ENCODE measurements at places on chromosomes 2 and 18. TPM values are rescaled to one million over a fixed set of nuclear protein-coding genes. Genes with fewer than 3 reads are reported as not detected.

DNA sequence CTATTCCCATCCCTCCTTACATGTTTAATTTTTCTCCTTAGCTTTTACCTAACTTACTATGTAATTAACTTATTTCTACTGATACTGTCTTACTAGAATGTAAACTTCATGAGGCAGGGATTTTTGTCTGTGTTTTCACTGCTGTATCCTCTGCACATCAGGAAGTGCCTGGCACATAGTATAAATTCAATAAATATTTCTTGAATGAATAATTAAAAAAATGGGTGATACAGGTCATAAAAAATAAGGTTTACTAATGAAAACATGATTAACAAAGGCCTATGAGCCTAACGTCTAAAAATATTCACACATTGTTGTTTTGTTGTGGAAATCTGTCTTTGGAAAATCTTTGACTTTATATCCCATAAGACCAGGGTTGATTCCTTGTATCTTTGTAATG is 4.5 kb downstream of the RBKS start:
- no peak for DNase-seq

Gene FOXD4L1
- total RNA-seq, result 0.17 TPM

DNA sequence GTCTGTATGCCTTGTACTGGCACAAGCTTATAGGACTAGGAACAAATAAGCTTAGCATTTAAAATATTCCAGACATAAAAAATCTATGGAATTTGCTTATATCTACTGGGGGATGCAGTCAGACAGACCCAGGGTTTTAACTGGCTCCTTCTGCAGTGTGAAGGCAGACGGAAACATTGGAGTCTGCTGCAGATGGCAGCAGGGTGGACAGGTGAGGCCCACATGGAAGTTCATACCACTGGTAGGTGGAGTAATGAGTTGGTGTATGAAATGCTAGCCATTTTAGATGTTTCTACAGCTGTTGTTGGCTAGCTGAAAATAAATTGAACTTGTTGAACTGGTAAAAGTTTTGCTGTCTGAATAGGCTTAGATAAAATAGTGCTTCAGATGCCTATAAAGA is 17.7 kb downstream of the SPTBN1 start:
- DNase-seq, result no peak

GRCh38 chr2:231887756-231888155 is 38.4 kb downstream of the NPPC start:
- no peak for DNase-seq

- no peak for DNase-seq
Observed at GRCh38 chr2:76193089-76193488, 482.4 kb upstream of the GCFC2 start.

Gene EIF2B4
- 44.2 TPM for total RNA-seq

- DNase-seq, result peak; percentile 2
Observed at GRCh38 chr2:119367472-119368099, 809 bp downstream of the DBI start.

- no peak for DNase-seq
Observed at GRCh38 chr2:61055557-61055956, 10.1 kb upstream of the SANBR start.

- DNase-seq, result no peak
Observed at GRCh38 chr18:393574-393957, 106.9 kb downstream of the COLEC12 start.

GRCh38 chr2:178592655-178593054 is 112.4 kb downstream of the PLEKHA3 start:
- DNase-seq, result no peak

DNA sequence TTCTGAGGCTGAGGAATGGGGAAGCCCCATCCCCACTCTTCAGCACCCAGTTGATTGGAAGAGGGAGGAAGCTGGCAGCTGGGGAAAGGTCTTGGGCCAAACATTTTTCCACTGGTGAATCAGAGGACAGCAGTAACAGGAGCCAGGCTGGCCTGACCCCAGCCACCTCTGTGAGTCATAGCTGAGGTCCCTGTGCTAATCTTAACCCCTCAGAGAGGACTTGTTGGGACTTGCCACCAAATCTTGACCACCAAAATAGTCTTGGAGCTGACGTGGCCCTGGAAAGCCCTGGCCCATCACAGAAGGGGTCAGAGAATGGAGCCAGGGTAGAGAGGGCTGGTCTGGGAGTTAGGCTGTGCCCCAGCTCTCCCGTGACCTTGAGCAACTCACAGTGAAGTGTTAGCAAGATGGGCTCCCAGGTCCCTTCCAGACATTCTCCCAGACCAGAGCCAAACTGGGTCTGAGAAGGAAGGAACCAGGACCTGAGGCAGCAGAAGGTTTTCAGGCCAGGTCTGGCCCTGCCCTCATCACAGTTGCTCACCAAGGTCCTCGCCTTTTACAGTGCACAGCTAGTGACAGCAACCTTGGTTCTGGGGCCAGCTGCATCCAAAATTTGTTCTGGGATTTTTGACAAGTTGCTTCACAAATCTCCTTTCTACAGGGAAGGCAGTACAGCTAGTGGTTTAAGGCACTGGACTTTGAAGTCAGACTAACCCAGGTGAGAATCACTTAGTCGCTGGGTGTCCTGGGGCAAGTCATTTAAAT is 266.6 kb downstream of the CYP26B1 start:
- peak; percentile 62 for DNase-seq

- DNase-seq, result no peak
Observed at GRCh38 chr2:113677330-113677729, 50.3 kb downstream of the RABL2A start.

Gene CCDC68
- 0.07 TPM for total RNA-seq

DNA sequence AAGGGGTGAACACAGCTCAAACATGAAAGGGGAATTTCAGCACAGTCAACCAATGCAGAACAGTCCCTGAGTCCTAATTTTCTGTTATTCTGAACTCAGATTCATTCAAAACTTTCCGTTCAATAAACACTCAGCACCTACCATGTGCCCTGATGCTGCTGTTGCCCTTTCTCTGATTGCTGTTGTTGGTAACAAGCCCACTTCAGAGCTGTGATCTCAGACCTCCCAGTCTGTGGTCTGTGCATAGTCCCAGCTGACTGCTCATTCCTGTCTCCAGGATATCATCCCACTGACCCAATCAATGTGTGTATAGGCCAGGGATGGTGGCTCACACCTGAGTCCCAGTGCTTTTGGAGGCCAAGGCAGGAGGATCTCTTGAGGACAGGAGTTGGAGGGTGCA is 82.7 kb upstream of the SLC35G4 start:
- DNase-seq, result no peak

Gene C1GALT1C1L
- total RNA-seq, result not detected

GRCh38 chr2:118668431-118669424 is 178.7 kb downstream of the EN1 start:
- DNase-seq, result peak; percentile 96

Gene RRM2
- total RNA-seq, result 161 TPM

- DNase-seq, result no peak
Observed at GRCh38 chr2:30181176-30181575, 34.4 kb downstream of the YPEL5 start.

DNA sequence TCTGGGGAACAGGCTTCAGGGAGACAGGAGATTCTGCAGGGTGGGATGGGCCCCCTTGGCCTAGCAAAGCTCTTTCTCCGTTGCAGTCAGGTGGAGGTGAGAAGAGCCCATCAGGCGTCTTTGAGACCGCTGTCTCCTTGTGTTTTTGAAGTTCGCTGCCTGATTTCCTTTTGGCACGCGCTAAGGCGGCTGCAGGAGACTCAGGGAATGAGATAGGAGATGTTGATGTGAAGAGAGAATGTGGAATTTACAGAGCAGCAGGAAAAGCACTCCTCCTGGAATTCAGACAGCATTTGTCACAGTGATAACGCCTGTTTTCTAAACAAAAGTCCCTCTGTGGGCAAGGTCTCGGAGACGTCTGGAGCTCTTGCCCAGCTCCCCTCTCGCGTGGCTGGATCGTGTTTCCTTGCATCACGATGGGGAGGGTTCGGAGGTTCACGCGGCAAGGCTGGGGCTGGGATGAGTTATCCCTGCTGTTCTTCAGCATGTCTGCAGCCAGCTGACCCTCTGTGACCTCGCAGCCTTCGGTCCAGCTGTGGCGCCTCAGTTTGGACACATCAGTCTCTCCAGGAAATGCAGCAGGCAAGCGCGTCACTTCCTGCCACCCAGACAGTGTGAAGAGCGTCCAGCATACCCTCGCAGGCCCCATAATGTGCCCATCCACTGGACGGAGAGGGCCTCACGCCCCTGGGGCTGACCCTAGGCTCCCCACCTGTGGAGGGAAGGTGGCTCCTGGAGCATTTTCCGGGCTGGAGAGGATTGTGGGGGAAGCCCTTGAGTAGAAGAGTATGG is 30.2 kb downstream of the GLI2 start:
- DNase-seq, result peak; percentile 90

- no peak for DNase-seq
Observed at GRCh38 chr2:237663517-237664110, 36.2 kb downstream of the LRRFIP1 start.

Gene DLX1
- 12.2 TPM for total RNA-seq

GRCh38 chr2:14633061-14633460 is 544 bp downstream of the LRATD1 start:
- DNase-seq, result no peak

DNA sequence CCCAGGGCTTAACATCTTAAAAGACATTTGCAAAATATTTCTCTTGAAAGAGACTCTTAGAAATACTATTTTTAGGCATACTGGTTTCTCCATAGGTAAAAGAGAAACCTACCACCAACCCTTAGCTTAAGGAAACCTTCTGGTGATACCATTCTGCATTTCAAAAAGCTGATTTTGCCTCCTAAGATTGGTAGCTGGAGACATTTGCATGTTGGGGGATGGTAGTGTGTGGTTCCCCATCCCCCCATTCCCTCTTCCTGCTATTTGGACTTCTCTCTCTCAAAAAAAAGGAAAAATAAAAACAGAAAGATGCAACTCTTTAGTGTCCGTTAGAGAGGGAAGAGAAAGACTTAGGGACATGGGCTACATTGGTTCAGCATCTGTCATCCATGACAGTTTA is 4.2 kb downstream of the LRRTM1 start:
- no peak for DNase-seq

DNA sequence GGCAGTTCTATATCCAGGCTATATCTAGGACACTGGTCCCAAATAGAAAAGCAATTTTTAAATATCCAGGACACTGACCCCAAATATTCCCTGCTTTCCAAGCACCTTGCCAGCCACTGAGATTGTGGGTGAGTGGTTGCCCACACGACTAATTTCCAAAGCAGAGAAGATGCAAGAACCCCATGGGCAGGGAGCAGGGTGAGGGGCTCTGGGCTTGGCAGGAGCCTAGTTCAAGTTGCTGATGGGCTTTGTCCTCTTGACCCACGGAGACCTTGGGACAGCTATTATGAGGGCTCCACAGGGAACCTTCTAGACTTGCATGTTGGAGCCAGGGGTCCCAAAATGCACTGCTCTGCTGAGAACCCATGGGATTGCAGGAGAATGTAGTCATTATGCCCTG is 146.0 kb upstream of the SMAD2 start:
- DNase-seq, result no peak

Gene GPR17
- not detected for total RNA-seq

DNA sequence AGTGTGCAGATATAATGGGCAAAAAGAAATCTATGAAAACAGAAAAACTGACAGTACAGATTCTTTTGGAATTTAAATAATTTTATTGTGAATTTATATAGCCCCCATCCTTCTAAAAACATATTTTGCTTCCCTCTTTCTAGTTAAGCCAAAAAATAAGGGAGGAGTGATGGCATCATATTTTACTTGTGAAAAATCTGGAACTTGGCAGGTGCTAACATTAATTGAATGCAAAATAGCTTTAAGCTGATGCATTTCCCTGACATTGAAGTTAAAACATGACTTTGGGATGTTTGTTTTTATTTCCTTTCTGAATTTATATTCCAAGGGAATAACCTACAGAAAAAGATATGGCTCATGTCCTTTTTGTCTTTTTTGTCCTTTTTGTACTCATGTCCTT is 82.6 kb upstream of the RBM44 start:
- DNase-seq, result no peak

Gene AP1S3
- total RNA-seq, result 7.5 TPM

- DNase-seq, result peak; percentile 73
Observed at GRCh38 chr18:2570772-2571199, 519 bp downstream of the METTL4 start.

GRCh38 chr2:219469186-219469724 is 29.4 kb upstream of the GMPPA start:
- peak; percentile 74 for DNase-seq

Gene PLEK
- total RNA-seq, result not detected

Gene ABCB11
- not detected for total RNA-seq

Gene C2orf80
- not detected for total RNA-seq

DNA sequence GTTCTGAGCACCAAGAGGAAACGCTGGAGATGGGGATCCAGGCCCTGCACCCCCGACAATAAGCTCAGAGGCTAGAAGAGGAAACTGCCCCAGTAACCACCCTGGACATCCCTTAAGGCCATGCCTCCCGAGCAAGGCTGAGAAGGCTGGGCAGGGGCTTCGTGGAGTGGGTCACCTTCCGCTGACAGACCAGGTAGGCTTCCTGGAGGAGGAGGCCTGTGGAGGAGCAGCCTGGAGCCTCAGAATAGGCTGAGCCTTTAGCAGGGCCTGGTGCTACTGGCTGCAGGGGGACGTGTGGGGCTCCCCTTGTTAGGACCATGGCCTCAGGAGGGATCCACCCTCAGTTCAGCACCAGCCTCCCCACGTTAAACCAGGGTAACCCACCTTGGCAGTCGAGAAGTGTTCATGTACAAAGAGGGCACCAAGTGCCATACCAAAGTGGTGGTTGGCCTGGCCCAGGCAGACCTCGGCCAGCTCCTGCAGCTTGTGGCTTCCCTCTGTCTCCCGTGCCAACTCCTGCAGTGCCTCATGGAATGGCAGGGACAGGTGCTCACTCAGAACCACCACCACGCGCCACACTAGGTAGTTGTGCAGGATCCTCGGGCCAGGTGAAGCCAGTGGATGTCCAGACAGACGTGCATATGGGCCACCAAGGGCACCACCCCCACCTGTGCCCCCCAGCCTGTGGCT is 28.5 kb upstream of the ALPP start:
- DNase-seq, result no peak

DNA sequence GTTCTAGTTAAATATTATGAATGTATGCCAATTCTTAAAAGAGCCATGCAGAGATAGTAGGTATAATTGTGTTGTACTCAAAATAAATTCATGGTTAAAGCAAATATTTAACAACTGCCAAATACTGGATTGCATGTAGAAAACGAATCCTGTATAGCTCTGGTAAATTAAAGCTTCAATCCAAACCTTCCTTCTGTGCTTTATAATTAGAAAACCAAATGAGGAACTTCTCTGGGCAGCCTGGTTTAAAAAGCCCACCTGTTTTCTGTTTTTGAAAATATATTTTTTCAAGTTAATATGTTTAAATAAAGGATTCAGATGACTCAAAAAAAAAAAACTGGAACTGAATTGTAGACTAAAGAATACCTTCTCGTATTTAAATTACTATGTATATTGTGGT is 48.3 kb upstream of the ITGA4 start:
- DNase-seq, result no peak

Gene SERPINB4
- total RNA-seq, result not detected

- peak; percentile 25 for DNase-seq
Observed at GRCh38 chr2:20702563-20702962, 35.6 kb downstream of the GDF7 start.

DNA sequence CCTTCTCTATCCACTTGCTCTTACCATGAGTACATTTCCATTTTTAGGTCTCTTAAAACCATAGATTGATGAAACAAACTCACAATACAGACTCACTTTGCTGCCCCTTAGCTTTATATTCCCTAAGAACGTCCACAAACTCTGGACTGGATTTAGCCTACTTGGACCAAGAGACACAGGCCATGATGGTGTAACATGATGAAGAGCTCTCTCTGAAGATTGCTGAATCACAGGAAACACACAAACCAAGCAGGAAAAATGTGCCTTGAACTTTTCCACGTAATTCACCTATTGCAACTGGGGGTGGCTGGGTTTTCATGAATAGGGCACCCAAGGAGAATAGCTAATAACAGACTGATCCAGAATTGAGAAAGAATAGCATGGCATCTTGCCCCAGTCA is 201.7 kb upstream of the RBBP8 start:
- no peak for DNase-seq

Gene UGT1A3
- total RNA-seq, result not detected
